HS-5 (cell line): ENCODE measurements at places on chromosomes 11 and 22.

DNA sequence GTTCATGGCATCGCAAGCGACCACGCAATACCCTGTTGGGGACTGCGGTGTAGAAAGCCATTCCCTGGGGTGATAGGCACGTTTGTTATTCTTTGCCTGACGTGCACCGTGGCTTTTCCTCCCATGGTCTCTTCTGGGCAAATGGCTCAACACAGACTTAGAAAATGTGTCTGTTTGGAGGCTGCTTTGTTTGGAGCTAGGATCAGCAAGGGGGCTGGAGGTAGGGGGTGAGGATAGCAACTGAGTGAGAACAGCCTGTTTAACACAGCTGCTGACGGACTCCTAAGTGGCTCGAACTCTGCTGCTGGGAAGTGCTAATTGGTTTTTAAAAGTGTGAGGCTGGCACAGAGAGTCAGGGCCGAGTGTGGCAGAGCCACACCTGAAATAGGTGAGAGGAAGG is 16.1 kb upstream of the CHRM4 start:
- no peak for DNase-seq

DNA sequence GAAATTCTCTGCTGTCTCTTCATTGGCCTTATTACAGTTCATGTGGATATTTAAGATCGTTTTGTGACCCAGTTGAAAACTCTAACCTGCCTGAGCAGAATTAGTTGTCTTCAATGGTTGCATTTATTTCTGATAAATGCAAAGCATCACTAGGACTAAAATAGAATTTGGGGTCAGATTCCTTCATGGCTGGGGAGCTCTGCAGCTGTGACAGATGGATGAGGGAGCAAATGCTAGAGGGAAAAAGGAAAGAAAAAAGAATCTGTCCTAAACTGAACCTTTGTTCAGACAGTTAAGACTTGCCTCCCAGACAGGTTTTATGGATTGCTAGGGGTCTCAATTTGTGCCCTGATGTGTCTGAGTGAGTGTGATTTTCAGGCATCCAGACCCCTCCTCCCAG is 113.0 kb downstream of the SYT9 start:
- DNase-seq: no peak

GRCh38 chr11:2806351-2807024 is 79.1 kb downstream of the CDKN1C start:
- DNase-seq: no peak

- no peak for DNase-seq
These were observed 964 bp upstream of the REXO2 start for GRCh38 chr11:114438303-114438702.

GRCh38 chr11:104380358-104380757 is 216.4 kb upstream of the PDGFD start:
- DNase-seq: no peak

DNA sequence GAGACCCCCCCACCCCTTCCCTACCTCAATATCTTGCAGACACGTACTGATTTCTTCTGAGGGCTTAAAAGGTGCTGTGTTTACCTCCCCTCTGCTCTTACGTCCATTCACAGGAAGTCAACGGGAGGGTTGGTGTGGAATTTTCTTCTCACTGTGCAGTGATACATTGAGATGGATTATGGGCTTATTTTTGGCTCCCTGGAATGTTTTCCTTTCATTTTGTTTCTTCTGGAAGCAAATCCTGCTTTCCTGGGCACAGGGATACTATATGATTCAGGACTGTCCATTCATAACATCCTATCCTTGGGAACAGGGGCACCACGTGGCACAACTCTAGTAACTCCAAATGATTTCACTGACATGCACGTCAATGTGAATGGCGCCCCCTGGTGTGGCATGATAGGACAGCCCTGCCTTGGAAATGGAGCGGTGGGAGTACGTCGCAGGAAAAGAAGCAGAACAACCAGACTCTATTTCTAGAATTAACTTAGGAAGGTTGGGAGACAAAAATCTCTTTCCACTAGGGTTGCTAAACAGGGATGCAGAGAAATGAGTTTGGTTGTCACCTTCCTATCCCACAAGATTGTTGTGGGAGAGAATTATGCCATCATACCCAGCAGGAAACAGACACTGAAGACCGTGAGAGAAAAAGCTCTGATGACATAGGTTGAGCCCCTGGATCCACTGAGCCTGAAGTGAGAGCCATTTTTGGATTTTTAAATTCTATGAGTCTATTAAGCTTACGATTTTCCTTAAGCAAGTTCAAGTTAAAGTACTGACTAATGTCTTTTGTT is 146.5 kb upstream of the RAG2 start:
- no peak for DNase-seq

GRCh38 chr11:14358729-14359439 is at the start of gene RRAS2:
Gene RRAS2 (minus strand): TSS chr11:14359183. CDS start chr11:14358870, 313 bp downstream.
- no peak for DNase-seq

DNA sequence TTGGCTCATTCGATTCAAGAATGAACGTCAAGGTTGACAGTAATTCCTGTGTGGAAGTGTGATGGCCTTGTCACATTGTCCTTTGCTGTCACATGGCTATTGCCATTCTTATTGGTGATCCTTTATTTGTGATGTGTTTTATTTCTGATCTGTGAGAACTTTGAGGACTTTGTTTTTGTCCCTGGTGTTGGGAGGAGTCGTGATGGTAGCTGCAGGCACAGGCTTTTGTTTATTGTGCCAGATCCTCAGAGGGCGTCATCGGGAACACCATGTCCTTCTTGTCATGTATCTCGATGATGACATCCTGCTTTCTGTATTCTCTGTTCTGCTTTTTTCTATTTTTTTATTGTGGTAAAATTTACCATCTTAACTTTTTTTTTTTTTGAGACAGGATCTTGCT is 5.6 kb downstream of the PICK1 start:
- DNase-seq: no peak

- peak; percentile 77 for DNase-seq
These were observed 3.1 kb downstream of the CDC42EP1 start for GRCh38 chr22:37563153-37564081.

DNA sequence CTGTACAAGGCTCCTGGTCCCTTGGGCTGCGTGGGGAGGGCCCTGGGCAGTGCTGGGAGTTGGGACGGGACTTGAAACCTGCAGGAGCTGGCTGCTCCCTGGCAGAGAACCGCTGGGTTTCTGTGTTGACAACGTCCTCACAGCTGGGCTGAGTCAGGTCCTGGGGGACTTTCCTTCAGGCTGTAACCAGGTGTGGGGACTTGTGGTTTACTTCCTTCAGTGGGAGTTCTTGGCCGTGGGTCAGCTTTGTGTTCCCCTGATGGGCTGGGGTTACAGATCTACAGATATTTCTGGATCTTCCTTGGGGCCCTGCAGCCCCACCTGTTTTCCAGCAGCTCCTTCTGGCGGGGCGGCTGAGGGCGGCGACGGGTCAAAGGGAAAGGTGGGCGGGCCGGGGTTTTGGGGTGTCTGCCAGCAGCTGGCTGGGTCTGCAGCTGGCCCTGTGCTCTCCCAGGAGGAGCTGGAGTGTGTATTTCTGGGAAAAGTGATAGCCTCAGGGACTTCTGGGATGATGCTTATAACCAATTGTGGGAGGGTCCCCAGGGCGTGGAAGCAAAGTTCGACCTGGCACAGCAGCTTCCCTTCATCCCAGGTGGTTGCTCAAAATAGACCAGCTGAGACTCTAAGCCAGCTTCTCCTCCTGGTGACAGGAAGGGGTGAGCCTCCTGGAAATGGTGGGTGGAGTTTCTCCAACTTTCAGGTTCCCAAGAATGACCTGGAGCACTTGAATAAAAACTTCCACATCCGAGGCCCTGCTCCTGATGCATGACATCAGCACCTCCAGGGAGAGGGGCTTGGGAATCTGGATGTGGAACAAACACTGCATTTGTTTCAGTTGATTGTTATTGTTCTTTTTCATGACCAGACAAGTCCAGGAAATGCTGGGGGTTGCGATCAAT is 19.1 kb downstream of the ST14 start:
- DNase-seq: no peak

DNA sequence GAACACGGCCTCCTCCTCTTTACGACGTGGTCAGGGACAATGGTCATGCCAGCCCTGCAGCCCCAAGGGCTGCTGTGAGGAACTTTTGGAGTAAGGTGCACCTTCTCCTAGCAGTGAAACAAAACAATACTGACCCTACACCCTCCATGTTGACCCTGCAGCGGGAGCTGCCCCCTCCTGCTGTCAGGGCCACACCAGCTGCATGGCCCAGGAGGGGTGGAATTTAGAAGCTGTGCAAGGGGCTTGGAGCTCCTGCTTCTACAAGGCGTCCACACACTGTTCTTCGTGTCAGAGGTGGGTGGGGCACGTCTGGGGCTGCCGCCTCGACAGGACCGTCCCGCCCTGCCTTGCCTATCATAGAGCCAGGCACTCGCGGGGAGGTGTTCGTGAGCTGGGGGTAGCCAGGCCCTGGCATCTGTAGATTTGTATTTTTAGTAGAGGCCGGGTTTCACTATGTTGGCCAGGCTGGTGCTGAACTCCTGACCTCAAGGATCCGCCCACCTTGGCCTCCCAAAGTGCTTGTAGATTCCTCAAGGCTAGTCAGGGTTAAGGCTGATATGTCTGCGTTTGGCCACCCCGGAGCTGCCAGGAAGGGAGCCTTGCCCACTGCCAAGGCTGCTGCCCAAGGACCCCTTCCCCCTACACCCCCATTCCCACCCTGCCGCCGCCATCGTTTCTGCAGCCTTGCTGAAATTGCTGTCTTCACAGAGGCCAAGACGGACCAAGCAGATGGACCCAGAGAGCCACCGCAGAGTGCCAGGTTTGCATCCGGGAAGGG is 15.9 kb downstream of the INCENP start:
- no peak for DNase-seq

DNA sequence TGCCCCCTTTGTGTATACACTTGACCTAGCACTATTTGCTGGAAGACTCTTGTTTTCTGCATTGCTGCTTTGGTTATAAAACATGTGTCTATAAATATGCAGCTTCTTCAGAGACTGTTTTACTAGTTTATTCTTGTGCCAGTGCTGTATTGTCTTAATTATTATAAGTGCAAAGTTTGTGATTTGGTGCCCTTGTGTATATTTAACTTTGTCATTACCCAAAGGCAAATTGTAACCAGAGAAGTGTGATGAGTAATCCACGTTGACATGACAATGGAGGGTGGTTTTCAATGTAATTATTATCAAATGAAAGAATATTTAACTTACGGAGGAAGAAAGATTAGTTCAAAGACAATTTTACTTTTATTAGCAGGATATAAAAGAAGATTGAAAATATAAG is 75.0 kb upstream of the PRODH start:
- no peak for DNase-seq

- no peak for DNase-seq
These were observed 4.3 kb downstream of the IL2RB start for GRCh38 chr22:37145180-37146050.

GRCh38 chr22:39808081-39808480 is 85.5 kb downstream of the ENTHD1 start:
- no peak for DNase-seq

GRCh38 chr11:67409781-67410368 is 5.6 kb upstream of the CARNS1 start:
- DNase-seq: no peak

- no peak for DNase-seq
These were observed 404.6 kb upstream of the CNTN5 start for GRCh38 chr11:98616098-98616655.

DNA sequence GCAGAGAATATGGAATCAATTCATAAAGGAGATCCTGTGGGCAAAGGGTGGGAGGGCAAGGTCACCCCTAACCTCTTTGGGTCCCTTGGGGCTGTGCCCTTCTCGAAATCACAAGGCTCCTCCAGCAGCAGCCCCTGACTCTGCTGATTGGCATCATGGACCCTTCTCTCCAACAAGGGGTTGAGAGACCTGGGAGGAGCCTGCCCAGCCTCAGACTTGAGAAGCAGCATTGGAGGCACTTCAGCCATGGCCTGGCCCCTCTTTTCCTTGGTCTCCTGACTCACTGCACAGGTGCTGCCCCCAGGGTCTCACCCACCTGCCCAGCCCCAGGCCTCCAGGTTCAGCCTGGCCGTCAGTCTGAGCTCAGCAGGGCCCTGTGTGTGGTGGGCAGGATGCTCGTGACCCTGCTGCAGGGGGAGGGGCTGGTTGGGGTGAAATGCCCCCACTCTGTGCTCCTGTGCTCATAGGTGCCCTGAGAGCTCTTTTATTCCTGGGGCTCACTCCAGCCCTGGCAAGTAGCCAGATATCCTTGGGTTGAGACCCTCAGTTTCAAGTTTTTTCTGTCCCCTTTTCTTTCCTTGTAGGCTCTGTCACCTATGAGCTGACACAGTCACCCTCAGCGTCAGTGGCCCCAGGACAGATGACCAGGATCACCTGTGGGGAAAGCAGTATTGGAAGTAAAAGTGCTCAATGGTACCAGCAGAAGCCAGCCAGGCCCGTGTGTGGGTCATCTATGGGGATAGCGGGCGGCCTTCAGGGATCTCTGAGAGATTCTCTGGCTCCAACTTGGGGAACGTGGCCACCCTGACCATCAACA is 110.8 kb downstream of the GGTLC2 start:
- no peak for DNase-seq

GRCh38 chr22:40653361-40653760 is 16.8 kb upstream of the MRTFA start:
- DNase-seq: no peak

- DNase-seq: no peak
These were observed 81.9 kb upstream of the SPON1 start for GRCh38 chr11:13880634-13881033.

- DNase-seq: no peak
These were observed 25.9 kb downstream of the PIWIL4 start for GRCh38 chr11:94593030-94593429.

DNA sequence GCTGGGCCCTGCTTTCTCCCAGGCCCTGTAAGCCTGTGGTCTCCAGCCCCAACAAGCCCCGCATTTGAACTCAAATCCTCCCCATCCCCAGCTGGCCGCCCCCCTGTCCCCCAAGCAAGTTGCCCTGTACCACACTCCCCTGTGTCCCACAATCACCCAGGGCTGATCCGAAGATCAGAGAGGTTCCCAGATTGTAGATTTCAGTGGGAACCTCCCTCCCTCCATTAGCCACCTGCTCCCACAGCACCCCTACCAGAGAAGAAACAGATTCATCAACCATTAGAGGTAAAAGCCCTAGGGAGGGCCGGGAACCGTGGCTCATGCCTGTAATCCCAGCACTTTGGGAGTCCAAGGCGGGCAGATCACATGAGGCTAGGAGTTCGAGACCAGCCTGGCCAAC is 107.5 kb downstream of the FEZ1 start:
- DNase-seq: no peak

GRCh38 chr22:40019100-40019499 is 24.3 kb downstream of the FAM83F start:
- no peak for DNase-seq

GRCh38 chr22:33888821-33889220 is 31.5 kb downstream of the LARGE1 start:
- no peak for DNase-seq

DNA sequence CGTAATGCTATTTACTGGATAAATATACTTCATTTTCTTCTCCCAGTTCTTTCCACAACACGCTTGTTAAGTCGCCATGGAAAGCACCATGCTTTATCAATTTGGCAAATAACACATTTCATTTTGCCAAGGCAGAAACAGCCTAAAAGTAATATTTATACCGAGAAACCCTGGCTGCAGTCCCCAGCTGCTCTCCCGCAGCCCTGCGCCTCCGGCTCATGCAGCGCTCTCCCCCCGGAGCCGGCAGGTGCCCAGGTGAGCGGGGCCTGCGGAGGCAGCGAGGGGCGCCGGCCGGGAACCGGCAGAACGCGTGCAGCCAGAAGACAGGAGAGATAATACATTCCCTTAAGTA is 681 bp upstream of the ARHGEF12 start:
- no peak for DNase-seq
